ENCODE measurements at places on chromosomes 16 and 17.

DNA sequence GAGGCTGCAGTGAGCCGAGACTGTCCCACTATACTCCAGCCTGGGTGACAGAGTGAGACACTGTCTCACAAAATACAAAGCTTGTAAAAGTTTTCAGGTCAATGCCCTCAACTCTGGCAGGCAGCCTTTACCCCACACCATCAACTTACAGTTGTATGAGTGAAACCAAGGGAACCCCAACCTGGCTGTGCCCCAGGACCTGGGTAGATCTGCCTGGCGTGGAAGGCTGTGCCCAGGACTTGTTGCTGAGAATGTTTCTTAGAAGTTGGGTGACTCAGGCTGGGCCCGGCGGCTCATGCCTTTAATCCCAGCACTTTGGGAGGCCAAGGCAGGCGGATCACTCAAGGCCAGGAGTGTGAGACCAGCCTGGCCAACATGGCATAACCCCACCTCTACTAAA is 7.8 kb downstream of the CES3 start:
- no peak for DNase-seq

DNA sequence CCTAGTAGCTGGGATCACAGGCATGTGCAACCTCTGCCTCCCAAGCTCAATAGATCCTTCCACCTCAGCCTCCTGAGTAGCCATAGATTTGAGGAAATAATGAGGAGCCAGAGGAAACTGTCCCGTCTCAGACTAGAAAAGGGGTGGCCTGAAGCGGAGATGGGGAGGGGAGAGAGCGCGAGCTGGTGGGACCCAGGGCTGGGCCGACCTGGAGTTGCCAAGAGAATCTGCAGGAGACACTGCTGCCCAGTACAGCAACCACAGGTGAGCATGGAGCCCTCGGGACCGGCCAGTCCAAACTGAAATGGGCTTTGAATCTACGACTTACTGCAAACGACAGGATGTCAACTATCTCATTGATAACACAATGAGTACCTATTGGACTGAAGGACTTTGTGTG is 24.3 kb downstream of the CD300A start:
- no peak for DNase-seq

DNA sequence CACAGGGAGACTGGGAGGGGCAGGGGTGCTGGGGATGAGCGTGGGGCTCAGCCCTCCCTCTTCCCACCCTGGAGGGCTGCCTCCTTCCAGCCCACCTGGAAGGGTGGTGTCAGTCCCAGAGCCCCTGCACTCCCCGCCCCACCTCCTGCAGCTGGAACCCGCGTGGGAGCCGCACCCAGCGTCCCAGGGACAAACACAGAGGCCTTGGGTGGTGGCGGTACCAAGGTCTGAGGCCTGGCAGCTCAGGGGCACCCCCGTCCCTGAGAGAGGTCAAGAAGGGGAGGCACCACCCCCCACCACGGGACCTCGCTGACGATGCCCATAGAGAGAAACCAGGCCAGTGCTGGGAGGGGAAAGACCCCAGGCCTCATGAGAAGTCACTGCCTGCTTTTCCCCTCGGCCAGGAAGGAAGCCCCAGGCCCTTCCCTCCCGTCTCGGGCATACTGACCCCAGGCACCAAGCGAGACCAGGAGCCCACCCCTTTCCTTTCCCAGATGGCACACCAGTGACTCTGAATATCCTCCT is 4.1 kb downstream of the HS3ST6 start:
- no peak for DNase-seq

GRCh38 chr16:1908184-1908583 is 10.0 kb downstream of the HS3ST6 start:
- no peak for DNase-seq

DNA sequence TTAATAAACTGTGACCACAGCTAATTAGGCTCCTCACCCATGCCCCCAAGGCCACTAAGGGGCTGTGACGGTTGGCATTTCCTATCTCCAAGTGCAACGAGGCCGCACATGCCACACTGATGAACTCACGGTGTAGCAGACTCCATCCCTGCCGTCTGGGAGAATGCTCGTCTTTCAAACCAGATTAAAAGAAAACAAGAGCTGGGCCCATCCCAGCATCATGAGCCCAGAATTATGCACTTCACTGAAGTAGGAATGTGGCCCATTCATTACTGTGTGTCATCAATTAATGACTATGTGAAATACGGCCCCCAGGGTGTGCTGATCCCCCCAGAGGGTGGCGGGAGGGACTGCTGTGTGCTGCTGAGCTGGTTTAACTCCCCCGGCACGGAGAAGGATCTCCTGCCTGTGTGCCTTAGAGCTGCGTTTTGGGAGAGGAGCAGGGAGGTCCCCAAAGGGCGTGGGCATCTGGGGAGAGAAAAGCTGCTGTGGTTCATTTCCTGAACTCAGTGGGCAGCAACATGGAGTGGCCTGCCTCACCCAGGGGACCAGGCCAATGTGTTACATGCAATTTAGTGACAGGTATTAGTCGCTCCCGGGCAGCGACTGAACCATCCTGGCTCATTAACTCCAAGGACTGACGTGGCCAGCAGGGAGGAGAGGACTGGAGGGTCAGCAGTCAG is 194.5 kb downstream of the FOXL1 start:
- DNase-seq = no peak

DNA sequence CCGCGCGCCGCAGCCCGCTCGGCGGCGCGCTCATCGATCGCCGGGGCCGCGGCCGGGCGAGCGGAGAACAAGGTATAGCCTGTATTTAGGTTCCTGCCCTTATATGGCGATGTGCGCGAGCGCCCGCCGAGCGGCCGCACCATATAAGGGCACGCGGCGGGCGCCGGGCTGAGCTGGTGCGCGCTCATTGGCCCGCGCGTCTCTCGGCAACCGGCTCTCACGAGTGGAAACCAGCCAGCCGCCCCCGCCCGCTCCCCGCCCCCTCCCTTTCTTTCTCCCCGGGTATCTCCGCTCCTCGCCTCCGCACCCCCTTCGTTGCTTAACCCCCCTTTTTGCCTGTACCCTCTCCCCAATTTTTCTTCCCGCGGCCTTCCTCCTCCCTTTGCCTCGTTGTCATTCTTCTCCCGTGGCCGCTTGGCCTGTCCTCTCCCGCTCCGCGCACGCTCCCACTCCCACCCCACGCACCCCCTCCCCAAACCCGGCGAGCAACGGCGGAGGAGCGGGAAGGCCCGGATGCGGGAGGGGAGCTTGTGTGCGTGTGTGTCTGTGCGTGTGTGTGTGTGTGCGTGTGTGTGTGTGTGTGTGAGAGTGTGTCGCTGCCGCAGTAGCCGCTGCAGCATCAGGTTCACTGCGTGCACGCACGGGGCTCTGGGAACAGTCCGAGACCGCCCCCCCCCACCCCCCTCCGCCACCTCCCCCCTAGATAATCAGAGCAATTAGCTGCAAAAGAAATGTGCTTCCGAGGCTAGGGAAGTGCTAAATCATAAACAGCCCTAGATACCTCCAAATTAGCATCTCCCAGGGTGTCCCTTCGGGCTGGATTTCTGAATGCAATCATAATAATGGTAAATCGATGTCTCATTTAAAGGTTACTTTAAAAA is 13.5 kb upstream of the CBX8 start:
- peak; percentile 72 for DNase-seq

DNA sequence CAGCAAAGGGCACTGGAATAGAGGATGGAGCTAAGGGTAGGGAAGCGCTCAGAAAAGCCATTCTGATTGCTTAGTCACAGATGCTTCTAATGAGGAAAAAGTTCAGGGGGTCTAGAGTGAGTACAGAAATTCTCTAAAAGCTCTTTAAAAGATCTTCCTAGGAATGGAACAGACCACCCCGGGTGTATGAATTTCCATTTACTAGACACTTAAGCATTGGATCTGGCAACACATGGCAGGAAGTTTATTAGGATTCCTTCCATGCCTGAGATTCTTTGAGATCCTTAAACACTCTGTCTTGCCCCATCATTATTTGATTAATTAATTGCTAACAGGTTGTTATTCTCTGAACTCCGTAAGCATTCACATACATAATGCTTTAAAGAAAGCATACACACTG is 8.5 kb downstream of the KRTAP9-7 start:
- no peak for DNase-seq

GRCh38 chr16:8967132-8967821 is 3.6 kb upstream of the USP7 start:
- no peak for DNase-seq

GRCh38 chr16:64309398-64310110 is 812.3 kb downstream of the CDH11 start:
- no peak for DNase-seq

- DNase-seq = no peak
Measured at GRCh38 chr16:85778873-85779272, 20.5 kb downstream of the EMC8 start.

Data from stimulated activated CD4-positive, alpha-beta T cell treated with anti-CD3 and anti-CD28 coated beads, Interleukin-2, amount 100 ng/mL, for 48 hours (primary cell).